Endothelial cell (in vitro differentiated cells): ENCODE measurements at places on chromosomes 6 and 20.

DNA sequence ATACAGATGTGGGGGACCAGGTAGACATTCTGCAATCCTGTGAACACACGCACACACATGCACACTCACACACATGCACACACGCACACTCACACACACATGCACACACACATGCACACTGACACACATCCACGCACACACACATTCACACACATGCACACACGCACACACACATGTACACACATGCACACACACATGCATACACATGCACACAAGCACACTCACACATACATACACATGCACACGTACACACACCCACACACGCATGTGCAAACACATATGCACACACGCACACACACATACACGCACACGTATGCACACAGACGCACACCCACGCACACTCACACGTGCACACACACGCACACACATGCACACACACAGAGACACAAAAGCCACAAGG, 14.3 kb upstream of the GGTLC1 start:
- DNase-seq, result no peak

- no peak for DNase-seq
Measured at GRCh38 chr6:166166314-166167257, 1.1 kb downstream of the TBXT start.

DNA sequence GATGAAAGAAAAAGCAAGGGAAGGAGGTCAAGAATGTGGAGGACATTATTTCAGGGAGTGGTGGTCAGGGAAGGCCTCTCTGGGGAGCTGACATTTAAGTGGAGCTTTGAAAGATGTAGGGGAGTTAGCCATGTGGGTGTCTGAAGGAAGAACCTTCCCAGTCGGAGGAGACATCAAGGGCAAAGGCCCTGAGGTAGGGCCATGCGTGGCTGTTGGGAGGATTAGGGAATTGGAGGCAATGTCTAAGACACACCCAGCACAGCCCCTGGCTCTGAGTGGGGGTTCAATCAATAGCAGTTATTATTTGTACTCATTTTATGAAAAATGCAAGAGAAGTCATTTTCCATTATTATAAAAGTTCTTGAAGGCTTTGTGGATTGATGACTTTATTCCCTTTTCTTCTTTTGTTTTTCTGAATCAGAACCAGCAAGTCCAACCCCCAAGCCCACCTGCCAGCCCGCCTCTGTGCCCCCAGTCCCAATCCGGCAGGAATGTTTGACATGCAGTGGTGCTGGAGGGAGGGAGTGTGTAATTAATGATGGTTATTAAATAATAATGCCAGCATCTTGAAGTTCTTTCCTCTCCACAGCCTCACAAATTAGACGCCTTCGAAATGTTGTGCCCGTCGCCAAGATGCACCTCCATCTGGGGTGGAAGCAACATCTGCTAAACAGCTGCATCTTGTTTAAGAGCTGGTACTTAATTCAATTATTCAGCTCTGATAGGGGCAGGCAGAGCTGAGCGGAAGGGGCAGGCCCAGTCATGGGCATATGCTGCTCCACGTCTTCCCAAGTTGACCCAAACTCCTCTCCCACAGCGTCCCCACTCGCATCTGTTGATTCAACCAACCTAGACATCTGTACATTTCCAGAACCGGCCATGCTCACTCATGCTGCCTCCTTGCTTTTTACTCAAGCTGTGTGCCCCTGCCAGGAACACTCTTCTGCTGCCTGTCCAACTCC, 81.3 kb upstream of the SIRPA start:
- no peak for DNase-seq

DNA sequence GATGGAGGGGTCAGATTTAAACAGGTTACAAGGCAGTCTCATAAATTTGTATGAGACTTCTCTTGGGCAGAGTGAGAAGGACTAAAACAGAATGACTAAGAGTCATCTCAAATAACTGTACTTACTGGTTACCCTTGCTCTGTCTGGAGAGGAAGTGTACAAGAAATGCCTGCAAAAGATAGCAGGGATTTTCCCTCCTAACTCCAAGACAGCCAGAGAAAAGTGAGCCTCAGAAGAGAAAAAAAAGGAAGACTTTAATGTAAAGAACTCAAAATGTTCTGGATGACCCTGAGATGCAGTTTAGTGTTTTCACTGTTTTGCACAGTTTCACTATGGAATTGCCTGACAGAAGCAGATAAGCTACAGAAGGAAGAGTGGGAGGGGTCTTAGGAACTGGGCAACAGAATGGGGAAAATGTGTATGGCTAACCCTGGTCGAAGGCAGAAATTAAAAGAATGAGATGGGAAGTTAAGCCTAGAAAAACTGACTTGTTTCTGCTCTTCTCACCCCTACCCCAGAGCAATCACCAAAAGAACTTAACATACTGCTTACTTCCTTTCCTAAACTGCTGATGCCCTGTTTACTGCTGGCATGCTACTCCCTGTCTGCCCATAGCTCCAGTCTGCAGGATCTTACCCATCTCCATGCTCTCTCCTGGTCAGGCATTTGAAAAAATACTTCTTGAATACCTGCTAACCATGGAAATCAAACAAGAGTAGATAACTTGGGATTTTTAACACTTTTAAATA, 98.1 kb upstream of the MARCKS start:
- DNase-seq, result no peak

DNA sequence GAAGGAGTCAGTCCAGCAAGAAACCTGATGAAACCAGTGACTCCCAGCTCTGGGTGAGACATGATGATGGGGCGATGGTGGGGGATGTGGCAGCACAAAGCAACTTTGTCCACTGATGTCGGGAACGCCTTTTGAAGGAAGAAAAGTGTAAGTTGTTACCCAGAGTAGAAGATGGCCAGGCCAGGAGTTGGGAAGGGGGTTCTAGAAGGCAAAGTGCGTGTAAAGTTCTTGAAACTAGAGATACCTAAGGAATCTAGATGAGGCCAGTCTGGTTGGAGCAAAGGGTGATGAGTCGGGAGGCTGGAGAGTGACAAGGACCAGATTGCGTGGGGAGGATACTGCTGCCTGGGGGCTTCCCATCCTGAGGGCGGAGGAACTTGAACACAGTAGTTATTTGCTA, 117.0 kb downstream of the PHACTR3 start:
- no peak for DNase-seq

DNA sequence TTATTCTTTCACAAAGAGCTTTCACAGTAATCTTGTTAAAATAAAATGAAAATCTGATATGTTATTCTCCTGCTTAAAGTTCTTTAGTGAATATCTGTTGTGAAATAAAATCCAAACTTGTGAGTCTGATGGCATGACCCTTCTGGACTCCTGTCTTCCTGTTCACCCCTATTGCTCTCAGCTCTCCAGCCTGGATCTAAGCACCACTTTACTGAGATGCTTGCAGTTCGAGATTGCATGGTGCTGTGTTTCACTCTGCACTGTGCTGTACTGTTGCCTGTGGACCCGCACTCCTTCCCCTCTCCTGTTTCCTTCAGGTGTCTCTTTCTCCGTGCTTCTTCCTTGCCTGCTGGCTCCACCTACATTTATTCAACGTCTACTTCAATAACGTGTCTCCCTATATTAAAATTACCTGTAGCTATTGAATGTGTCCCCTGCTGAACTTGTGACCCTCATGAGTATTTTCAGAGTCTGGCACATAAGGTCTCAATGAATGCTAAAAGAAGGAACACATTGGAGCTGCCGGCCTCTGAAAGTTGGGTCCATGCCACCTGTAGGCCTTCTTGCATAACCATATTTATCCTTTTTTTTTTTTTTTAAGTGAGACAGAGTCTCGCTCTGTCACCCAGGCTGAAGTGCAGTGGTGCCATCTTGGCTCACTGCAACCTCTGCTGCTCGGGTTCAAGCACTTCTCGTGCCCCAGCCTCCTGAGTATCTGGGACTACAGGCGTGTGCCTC, 100.1 kb downstream of the ARID1B start:
- DNase-seq, result no peak

DNA sequence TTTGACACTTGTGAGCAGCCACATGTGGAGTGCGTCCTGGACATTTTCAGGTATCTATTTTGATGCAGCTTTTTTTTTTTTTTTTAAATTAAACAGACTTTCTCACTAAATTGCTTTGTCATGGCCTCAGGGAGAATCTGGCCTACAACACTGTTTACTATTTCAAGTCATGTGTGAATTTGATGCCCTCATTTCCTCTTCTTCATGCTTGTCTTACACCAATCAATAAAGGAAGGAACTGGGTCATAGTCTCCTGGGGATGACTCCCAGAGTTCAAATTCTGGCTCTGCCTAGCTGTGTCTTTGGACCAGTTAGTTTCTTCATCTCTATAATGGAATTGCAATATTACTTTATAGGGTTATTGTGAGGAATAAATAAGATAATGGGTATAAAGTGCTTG, 554.1 kb downstream of the PRKN start:
- no peak for DNase-seq

DNA sequence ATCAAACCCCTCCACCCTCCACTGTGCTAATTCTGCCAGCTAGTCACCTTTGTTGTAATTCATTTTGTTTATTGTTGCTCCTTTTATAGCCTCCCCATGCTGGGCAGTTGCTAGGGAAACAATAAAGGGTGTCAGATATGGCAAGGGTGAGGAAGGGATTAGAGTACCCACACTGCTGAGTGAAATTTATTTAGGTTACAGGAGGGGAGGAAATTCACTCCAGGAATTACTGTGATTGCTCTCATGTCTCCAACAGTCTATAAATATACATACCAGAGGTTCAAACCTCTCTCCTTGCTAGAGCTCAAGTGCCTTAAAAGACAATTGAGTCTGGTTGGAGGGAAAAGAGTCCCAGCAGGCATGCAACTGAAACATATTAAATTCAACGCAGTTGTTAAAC, 90.6 kb upstream of the ADGRF1 start:
- no peak for DNase-seq

GRCh38 chr6:15206887-15207286, 39.0 kb upstream of the JARID2 start:
- no peak for DNase-seq

DNA sequence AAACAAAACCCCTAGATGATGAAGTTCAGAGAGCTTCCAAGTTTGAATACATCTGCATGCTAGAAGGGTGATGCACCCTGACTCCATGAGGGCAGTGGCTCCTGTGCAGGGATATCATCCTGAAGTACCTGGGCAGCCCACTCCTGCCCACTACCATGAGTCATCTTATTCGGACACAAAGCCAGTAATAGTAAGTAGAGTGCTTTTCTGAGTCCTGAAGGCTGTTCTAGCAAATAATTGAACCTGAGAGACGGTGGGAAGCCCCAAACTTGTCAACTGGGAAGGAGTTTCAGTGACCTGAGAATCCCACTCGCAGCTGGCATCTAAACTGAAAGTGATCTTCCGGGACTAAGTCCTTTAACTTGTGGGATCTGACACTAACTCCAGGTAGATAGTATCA, 152.9 kb upstream of the COL21A1 start:
- DNase-seq, result no peak
